Hematopoietic multipotent progenitor cell (in vitro differentiated cells): ENCODE measurements at places on chromosomes 6 and 20. TPM values are rescaled to one million over a fixed set of nuclear protein-coding genes. Genes with fewer than 3 reads are reported as not detected.

Gene TENT5A
- total RNA-seq = 13.7 TPM

Gene PDYN
- not detected for total RNA-seq

Gene RIPOR3
- total RNA-seq = 32.6 TPM

Gene LRFN2
- 0.27 TPM for total RNA-seq

Gene SAYSD1
- total RNA-seq = 10.8 TPM

Gene TMC2
- not detected for total RNA-seq
